ENCODE measurements at places on chromosomes 4 and X. TPM values are rescaled to one million over a fixed set of nuclear protein-coding genes. Genes with fewer than 3 reads are reported as not detected.

DNA sequence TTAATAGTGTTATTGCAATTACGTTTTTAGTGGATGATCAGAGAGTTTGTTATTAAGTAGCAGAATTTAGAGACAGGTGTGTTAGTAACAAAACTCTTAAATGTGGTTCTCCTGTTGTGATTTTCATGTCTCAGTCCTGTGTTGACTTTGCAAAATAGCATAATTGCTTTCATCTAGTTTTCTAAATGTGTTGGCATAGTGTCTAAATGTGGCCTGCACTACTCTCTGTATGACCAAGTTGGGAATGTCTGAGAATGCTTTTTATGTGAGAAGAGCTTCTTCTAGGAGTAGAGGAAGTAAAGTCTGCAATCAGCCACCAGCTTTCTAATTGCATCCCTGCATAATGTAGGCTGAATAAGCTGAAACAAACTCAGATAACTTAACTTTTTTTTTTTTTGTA is 158.6 kb upstream of the FAT1 start:
- no peak overlapping the region for H3K27ac ChIP-seq
- no peaks in the 10 kb centered on the region for H3K4me1 ChIP-seq
- no peaks in the 10 kb centered on the region for H3K27me3 ChIP-seq
- H3K4me3 ChIP-seq, result no peak overlapping the region

GRCh38 chr4:75248770-75249407 is 265.3 kb downstream of the RCHY1 start:
- no peaks in the 10 kb centered on the region for H3K36me3 ChIP-seq
- no peak overlapping the region for H3K27ac ChIP-seq
- DNase-seq, result no peak
- H3K4me1 ChIP-seq, result no peaks in the 10 kb centered on the region
- H3K27me3 ChIP-seq, result no peaks in the 10 kb centered on the region

DNA sequence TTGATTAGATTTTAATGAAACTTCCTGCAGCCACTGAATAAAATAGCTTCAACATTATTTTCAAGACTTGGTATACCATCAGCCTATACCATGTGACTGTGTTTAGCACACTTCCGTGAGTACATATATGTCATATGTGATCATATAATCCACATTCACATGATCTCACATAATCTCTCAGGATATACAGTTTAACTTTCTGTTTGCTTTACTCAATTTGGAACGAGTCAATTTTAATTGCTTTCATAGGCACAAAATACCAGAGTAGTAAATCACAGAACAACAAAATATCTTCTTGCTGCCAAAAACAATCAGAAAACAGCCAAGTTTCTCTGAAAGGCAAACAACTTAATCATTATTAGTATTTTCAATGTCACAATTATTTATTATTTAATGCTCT is 731.1 kb upstream of the DIAPH2 start:
- no peak overlapping the region for H3K4me3 ChIP-seq
- H3K36me3 ChIP-seq, result no peaks in the 10 kb centered on the region
- DNase-seq, result no peak
- H3K27ac ChIP-seq, result no peak overlapping the region

Gene FAM120C
- 15.1 TPM for total RNA-seq

Gene PNMA5
- total RNA-seq, result not detected

GRCh38 chr4:66946761-66947160 is 598.5 kb downstream of the CENPC start:
- DNase-seq, result no peak
- H3K36me3 ChIP-seq, result no peaks in the 10 kb centered on the region
- no peak overlapping the region for H3K4me3 ChIP-seq
- H3K4me1 ChIP-seq, result no peaks in the 10 kb centered on the region

GRCh38 chr4:8315435-8316250 is 46.1 kb downstream of the HTRA3 start:
- H3K4me3 ChIP-seq, result no peak overlapping the region
- peak; percentile 58 for DNase-seq
- H3K27ac ChIP-seq, result no peak overlapping the region
- H3K4me1 ChIP-seq, result peaks cover 11% of the 10 kb centered on the region

GRCh38 chr4:133565379-133565778 is 416.3 kb downstream of the PCDH10 start:
- no peak overlapping the region for H3K27ac ChIP-seq
- no peak for DNase-seq
- no peak overlapping the region for H3K4me3 ChIP-seq

DNA sequence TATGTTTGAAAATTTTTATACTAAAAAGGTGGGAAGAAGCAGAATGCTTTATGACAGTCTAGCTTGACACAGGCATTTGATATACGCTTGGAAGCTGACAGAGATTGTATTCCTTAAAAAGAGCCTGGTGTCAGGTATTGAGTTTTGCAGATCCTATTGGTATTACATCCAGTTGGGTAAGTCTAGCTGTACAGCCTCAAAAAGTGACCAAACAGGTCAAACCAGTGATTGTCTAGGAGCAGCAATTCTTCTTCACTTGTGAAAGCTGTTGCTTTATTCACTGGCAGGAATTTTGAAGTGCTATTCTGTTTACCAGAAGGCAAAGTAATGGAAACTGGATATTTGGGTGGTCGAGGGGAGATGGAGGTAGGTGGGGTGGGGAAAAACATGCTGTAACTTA is 77.5 kb downstream of the UCHL1 start:
- H3K27ac ChIP-seq, result no peak overlapping the region
- no peaks in the 10 kb centered on the region for H3K4me1 ChIP-seq
- H3K27me3 ChIP-seq, result no peaks in the 10 kb centered on the region
- H3K36me3 ChIP-seq, result no peaks in the 10 kb centered on the region

GRCh38 chrX:12480956-12481355 is 310.3 kb upstream of the PRPS2 start:
- H3K4me1 ChIP-seq, result no peaks in the 10 kb centered on the region
- H3K27me3 ChIP-seq, result no peaks in the 10 kb centered on the region
- no peak overlapping the region for H3K27ac ChIP-seq
- DNase-seq, result no peak

Gene MSANTD1
- total RNA-seq, result 0.28 TPM

Gene FREM3
- 0.22 TPM for total RNA-seq

DNA sequence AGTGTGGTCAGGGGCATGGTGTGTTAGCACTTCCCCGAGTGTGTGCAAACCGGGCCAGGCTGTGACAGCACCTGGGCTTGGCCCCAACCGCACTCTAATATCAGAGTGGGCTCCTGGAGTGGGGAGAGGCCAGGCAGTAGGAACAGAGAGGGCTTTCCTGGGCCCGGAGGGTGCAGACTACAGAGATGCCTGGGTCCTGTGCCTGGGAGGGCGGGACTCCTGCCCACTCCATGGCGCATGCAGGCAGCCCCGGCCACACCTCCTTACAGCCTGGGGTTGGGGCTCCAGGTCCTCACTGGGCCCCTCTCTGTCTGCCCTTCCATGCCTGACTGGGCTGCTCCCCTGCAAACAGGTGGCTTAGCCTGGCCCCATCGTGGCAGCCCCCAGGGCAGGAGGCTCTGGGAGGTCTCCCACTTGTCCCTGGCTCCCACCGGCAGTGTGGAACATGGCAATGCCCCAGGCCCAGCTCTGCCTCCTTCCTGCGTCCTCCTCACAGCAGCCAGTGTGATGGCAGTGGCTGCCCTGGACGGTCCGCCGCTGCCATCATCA is 60.4 kb downstream of the AGA start:
- no peak for DNase-seq
- H3K27ac ChIP-seq, result no peak overlapping the region
- no peaks in the 10 kb centered on the region for H3K4me1 ChIP-seq

GRCh38 chr4:94766856-94767255 is 9.1 kb downstream of the BMPR1B start:
- no peak for DNase-seq
- no peaks in the 10 kb centered on the region for H3K4me1 ChIP-seq
- no peak overlapping the region for H3K27ac ChIP-seq
- no peaks in the 10 kb centered on the region for H3K36me3 ChIP-seq
- H3K4me3 ChIP-seq, result no peak overlapping the region

Data from adrenal gland (tissue), 19 donors.